NCI-H187 treated with DMSO at 0.1 percent for 48 hours (cell line): ENCODE measurements at places on chromosomes 6 and 20.

DNA sequence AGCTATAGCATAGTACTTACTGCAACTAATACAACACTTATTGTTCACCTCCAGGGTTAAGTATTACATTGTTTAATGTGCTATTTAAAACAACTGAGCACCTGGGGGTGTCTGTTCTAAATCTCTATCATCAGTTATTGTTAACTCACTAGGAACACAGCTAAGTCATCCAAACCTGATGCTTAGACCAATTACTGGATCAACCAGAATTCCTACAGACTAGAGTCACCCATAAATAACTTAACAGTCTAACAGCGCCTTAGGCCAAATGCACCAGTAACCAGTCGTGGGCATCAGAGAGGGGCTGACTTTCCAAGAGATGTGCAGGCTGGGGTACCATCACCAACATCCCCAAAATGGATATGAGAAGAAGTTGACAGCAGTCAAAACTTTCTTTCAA is 110.7 kb downstream of the ADTRP start:
- DNase-seq: no peak

- DNase-seq: no peak
These were observed 328.2 kb upstream of the JAG1 start for GRCh38 chr20:11001764-11002540.

DNA sequence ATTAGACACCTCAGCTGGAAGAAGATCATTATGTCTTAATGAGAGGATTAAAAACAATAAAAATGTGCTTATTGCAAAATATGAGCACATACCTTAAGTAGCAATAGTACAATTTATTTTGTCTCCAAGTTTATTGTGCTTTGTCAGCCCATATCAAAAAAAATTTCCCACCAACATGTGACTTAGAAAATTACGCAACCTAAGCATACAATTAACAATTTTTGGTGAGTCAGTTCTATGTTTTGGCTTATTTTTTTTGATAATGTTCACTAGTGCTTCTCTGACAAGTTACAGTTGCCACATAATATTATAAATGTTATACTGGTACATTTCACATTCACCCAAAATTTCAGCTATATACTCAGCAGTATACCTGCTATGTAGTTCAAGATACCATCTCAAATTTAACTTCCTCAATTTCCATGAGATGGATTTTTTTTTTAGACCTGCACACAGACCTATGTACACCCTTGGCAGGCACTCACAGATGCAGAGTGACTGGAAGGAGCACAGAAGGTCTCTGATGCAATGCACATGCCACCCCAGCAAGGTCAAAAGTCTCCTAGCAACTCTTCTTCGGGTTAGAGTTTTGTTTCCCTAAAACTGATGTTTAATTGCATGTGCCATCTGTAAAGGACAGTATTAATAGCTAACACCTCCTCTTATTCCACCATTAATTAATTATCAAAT is 112.4 kb downstream of the PRKN start:
- DNase-seq: no peak

GRCh38 chr6:105184921-105185320 is 5.1 kb upstream of the POPDC3 start:
- DNase-seq: no peak

DNA sequence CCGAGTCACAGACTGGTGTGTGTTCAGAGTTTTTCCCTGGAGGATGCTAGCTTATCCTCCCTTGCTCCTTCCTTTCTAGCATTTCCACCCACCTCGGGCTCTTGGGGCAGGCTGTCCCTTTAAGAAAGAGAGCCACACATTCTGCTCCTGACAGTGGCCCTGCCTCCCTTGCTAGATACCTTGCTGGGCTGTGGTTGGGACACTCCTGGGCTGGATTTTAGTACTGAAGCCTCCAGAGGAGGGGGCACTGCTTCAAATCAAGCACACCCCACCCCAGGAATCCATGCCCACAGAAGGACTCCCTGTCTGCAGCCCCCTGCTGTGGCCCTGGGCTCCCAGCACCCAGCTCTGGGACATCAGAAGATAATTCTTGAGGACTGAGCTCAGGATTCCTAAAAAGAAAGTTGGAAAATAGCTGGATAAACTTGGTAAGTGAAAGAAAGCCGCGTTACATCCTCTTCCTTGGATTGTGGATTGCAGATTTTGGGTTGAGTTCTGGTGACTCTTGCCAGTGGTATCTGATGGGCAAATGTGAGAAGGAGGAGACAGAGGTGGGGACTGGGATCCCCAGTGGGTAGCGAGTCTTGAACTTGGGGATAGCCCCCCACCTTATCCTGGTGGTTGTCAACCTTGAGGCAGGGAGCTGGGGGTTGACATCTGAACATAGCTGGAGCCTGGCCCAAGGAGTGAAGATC is 29.0 kb downstream of the DAAM2 start:
- no peak for DNase-seq

DNA sequence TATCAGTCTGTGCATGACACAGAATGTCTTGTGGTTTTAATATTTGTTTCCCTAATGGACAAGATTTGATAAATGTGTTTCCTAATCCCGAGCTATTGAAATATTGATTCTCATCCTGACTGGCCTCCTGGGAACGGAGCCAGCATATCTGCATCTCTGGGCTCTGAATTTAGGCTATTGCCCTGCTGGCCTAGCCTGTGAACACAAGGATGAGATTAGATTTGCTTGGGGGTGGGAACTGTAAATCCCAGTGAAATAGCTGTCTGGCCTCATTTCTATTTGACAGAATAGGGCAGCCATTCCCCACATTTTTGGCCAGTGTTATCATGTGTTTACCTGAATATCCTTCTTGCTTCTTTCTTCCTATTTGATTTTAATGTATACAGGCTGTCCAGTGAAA is 198.4 kb upstream of the SOX4 start:
- DNase-seq: no peak

DNA sequence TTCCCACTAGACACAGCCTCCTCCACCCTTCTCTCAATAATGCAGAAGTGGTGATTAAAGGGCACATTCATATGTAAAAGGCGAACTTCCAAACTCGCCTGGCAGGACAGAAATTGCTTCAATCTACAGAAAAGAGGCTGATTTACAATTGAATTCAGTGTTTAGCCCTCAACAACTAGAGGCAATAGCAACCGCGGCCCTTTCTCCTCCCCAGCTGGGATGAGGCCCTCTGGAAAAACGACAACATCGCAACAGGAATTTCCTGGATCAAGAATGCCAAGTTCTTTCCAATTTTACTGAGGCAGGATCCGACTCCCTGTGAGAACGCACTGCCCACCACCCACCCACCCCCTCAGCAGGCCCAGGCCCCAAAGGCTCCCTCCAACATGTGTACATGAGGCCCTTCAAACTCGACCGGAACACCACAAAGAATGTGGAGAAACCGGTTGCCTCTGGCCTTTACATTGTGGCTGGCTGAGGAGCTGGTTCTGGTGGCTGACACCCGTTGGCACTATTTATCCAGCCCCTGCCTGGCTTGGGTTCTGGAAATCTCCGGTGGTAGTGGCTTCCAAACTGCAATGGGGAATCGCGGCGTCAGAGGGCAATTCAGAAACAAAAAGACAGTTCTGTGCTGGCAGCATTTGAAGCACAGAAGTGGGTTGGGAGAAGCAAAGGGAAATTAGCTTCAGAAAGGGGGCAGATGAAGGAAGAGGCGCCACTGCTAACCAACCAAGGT is 36.8 kb downstream of the ZMYND8 start:
- DNase-seq: no peak

GRCh38 chr6:116472706-116473105 is 11.5 kb downstream of the CALHM6 start:
- no peak for DNase-seq

DNA sequence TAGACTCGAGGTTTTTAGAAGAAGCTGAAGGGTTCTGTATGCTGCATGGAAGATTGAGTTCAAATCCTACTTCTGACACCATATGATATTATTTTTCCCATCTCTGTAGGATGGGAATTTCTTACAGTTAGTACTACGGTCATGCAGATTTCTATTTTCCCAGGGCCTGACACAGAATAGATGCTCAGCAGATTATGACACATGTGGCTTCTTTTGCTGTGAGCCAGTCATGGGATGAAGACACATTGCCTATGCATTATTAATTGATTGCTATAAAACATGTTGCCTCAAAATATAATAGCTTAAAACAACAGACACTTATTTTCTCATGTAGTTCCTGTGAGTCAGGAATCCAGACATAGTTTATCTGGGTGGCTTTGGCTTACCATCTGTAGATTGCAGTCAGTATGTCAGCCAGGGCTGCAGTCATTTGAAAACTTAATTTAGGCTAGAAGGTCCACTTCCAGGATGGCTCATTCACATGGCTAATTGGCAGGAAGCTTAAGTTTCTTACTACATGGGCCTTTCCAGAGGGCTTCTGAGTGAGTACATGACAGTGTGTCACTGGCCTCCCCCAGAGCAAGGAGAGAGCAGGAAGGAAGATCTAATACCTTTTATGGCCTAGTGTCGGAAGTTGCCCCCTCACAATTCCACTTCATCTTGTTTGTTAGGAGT is 29.5 kb downstream of the TOP1 start:
- no peak for DNase-seq

DNA sequence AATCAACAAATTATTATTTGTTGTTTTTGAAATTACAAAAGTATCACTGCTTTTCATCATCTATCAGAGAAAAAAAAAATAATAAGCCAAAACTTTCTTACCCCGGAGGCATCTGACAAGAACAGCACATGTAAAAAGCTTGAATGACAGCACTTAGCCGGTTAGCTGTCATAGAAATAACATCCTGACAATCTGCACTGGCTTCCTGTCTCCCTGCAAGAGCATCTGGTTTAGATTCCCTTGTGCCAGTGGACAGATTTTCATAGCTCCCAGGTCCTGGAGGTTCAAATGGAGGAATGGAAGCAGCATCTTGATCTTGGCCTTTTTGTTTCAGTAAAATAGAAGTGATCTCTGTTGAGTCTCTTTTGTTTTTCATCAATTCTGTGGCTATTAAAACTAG is 74.8 kb downstream of the HACE1 start:
- DNase-seq: no peak

GRCh38 chr6:37048851-37049757 is 43.6 kb downstream of the FGD2 start:
- DNase-seq: no peak

DNA sequence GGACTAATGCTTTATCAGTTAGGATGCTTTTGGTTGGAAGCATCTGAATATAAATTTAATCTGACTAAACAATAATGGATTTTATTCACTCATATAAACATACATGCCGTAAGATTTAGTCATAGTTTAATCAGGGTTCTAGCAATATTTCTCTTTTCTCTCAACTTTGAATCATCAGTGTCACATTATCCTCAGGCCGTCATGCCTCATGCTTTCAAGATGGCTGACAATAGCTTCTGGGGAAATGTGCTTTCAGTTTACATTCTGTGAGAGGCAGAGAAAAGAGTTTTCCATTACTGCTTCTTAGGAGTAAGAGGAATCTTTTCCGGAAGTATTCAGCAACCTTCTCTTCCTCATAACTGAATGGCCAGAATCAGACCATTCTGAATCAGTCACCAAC is 162.2 kb downstream of the GJA1 start:
- no peak for DNase-seq

- DNase-seq: no peak
These were observed 165.9 kb upstream of the IRAK1BP1 start for GRCh38 chr6:78701407-78701806.

DNA sequence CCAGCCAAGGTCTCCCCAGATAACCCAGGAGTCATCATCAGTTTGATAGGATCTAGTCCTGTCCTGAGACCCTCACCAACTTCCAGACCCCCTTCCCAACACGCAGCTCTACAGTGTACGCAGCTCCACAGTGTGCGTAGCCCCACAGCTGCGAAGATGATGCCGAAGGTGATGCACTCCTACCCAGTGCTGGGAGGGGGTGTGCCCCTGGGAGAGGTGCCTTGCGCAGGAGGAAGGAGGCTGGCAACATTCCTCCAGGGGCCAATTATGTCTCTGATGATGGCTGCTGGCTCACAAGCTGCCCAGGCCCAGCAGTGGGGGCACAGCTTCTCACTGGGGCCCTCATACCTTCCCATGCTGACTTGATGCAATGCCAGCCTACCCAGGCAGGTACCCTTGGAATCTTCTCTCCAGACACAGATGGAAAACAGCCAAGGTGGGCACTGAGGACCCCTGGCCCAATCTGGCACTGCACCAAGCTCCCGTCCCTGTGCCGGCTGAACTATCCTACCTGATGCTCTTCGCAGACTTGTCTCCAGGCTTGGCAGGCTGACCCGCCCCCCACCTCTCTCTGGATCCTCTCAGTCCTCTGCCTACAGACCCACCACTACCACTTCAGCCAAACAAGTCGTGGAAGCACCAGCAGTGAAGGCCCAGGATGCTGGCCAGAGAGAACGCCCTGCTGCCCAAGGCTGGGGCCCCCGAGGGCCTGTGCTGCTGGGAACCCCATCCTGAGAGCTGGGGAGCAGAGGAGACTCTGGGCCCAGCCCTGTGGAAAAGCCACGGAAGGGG is 1.4 kb downstream of the ZNF512B start:
- DNase-seq: no peak

DNA sequence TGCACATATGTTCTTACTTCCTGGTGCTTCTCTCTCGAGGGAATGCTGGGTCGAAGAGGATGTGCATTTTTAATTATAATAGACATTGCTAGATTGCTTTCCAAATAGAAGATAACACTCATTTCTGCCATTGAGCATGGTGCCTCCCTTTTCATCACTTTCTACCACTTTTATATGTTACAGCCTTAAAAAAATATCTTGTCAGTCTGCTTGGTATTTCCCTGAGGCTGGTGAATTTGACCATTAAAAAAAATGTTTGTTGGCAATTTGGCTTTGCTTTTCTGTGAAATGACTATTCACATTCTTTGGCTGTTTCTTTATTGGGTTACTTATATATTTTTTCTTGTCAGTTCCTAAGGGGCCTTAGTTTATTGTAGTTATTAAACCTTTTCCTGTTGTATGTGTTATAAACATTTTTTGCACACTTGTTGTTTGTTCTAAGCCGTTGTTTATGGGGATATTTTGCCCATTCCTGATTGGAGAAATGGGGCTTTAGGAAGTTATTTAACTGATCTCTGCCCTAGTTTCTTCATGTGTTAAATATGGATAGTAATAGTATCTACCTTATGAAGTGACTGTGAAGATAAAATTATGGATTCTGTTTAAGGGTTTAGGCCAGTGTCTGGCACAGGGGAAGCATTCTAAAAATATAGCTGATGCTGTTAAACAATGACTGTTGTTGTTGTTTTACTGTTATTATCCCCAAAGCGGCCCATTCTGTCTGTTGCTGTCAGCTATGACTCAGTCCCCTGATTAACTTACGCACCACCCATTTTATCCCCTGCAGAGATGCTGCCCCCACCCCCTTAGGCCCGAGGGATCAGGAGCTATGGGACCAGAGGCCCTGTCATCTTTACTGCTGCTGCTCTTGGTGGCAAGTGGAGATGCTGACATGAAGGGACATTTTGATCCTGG is 3.8 kb downstream of the DDR1 start:
- no peak for DNase-seq

- no peak for DNase-seq
These were observed 3.6 kb upstream of the PRL start for GRCh38 chr6:22300273-22300998.

- DNase-seq: no peak
These were observed 63.5 kb downstream of the JAG1 start for GRCh38 chr20:10610251-10610650.

- DNase-seq: peak; percentile 39
These were observed 159.7 kb upstream of the RPS6KA2 start for GRCh38 chr6:166786704-166787293.
